ENCODE measurements at places on chromosomes 13 and 19.
A peak's percentile ranks its signal among the peaks of the same experiment; 100 is the strongest.

DNA sequence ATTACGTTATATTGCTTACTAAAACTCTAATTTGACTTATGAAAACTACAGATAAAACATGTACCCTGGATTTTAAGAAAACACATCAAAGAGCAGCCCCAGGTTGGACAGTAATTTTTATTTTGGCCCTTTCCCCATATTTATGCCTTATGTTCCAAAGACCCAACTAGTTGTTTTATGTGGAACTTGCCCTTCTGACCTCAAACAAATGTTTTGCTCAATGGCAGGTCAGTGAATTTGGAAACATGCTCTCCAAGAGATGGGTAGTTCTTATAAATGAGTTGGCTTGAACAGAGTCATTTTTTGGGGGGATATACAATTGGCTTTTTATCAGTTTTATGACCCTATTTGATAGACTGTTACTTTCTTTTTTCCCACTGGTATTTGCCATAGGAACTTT is 360.0 kb downstream of the HS6ST3 start:
- no peak for DNase-seq

DNA sequence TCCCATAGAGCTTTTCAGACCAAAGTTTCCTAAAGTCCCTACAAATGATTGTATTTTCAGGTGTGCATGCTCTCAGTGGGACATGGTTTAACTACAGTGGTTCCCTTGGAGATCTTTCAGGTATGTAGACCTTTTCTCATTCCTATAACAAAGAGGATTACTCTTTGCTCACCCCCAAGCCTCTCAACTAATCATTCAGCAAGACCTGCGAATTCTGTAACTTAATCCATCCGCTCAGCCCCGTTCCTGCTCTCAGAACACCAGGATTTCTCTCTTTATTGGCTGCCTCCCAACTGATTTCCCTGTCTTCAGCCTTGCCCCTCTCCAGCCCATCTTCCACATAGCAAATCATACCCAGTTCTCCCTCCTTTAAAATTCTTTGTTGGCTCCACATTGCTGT is 253.6 kb downstream of the MTUS2 start:
- no peak for DNase-seq

- no peak for DNase-seq
Observed at GRCh38 chr19:9456018-9456689, 20.8 kb upstream of the ZNF266 start.

GRCh38 chr19:49390131-49390928 is 2.3 kb downstream of the KASH5 start:
- no peak for DNase-seq

- DNase-seq = no peak
Observed at GRCh38 chr19:49398001-49398615, 10.1 kb downstream of the KASH5 start.

DNA sequence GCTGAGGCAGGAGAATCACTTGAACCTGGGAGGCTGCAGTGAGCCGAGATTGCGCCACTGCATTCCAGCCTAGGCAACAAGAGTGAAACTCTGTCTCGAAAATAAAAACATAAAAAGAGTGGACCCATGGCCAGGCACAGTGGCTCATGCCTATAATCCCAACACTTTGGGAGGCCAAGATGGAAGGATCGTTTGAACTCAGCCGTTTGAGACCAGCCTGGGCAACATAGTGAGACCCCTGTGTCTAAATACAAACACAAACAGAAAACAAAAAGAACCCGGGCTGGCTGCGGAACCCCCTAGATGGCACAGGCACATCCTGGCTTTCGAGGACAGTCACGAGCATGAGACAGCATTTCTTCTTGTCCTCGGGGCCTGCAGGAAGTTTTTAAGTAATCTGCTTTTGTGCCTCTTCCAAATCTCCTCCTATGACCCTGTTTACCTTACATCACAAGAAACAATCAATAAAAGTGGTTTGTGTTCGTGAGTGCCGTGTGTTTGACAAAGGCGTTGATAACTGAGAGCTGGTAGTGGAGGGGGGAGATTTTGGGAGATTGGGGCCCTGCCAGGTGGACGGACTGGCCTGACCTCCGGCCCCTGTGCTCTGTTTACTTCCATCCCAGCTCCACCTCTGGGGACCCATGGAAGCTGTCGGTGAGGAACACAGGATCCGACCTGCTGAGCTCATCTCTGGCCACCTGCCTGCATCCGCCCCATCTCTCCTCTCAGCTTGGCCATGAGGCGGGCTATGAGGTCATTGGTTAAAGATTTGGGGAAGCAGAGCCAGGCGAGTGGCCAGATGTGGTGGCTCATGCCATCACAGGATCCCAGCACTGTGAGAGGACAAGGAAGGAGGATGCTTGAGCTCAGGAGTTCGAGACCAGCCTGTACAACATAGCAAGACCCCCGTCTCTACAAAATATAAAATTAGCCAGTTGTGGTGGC is 5.9 kb upstream of the GDF15 start:
- peak; percentile 78 for DNase-seq

DNA sequence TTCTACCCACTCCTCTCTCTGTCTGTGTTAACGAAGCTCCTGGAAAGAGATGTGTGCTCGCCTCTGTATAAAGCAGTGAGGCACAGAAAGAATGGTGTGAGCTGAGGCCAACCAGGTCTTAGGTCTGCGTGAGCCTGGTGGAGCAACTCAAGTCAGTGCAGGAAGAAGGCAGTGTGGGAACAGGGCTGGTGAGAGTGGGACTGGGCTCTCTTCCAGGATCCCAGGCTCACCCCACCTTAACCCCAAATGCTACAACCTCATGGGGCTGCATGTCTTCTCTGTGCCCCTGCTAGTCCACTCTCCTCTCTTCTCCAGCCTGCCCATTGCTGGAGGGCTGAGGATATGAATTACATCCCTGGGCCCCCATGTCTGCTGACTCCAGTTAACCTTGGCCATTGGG is 127.4 kb downstream of the DCT start:
- DNase-seq = peak; percentile 50

- no peak for DNase-seq
Observed at GRCh38 chr19:1411255-1412191, 4.1 kb downstream of the DAZAP1 start.

- no peak for DNase-seq
Observed at GRCh38 chr13:40609972-40610726, 56.3 kb downstream of the FOXO1 start.

GRCh38 chr13:86085890-86086289 is 286.7 kb upstream of the SLITRK6 start:
- no peak for DNase-seq

DNA sequence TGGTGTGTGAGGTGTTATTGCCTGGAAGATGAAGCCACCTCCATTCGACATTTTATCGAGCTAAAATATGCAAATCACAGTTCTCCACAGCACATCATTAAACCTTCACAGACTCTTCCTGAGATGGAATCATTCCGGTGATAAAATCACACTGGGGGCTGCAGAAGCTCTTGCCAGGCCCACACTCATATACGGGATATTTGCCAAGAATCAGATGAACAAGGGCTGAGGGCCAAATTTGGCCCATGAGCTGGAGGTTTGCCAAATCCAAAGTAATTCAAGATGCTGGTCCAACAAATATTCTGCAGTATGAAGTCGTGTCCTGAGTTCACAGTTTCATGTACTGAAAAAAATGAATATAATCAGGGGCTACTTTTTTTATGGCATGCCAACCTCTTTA is 16.7 kb upstream of the RXFP2 start:
- peak; percentile 69 for DNase-seq

GRCh38 chr19:34598217-34599155 is 78.5 kb downstream of the SCGB2B2 start:
- DNase-seq = no peak

DNA sequence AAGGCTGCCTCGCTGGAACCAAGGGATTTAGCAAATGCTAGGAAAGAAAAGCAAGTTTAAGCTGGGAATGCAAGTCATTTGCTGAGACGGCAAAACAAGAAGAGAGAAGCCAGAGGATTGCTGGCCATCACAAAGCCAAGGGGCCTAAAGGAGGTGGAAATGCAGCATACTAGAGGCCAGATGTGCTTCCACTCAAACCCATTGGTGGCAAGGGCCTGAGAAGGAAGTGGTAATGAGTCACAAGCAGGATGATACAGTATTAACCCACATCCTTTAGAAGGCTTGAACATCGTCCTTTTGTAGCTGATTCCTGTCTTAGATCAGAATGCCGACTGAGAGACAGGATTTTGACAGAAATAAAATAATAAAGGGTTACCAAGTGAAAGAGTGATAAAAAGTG is 68.2 kb downstream of the ITGBL1 start:
- peak; percentile 86 for DNase-seq

GRCh38 chr13:92807353-92807752 is 419.3 kb upstream of the GPC6 start:
- peak; percentile 34 for DNase-seq

GRCh38 chr13:93248627-93249047 is 22.0 kb downstream of the GPC6 start:
- DNase-seq = peak; percentile 64

DNA sequence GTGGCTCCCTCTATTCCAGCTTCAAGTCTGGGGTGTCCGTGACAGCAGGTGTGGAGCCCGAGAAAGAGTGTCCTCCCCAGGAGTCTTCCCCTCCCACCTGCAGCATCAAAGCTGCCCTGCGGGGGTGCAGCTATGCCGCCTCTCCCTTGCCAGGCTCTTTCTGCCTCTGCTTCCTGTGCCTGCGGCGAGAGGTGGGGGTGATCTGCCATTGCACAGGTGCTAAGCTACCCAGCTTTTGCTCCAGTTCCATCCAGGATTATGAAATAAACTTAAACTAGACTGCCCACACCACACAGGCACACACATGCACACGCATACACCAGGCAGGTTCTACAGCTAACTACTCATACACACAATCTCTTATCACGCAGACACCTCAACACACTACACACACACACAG is 104.7 kb upstream of the CLDN10 start:
- DNase-seq = no peak

DNA sequence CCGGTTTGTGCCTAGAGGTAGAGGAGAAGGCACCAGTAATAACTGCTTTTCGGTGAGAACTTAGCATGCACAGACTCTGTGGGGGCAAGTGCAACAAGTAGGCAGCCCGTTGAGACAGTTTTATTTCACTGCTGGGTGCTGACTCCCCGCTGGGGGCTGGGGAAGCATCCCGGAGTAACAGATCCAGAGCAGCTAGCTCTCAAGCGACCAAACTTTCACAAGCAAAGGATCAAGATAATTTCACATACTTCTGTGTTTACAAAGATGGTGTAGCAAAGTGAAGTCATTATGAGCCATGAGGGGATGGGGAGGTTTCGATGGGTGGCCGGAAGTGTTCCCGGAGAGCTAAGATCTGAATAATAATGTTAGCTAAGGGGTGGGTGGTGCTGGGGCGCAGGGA is 2.8 kb downstream of the NACC1 start:
- peak; percentile 39 for DNase-seq

GRCh38 chr13:46173656-46174055 is 8.3 kb downstream of the LCP1 start:
- DNase-seq = no peak

- DNase-seq = peak; percentile 53
Observed at GRCh38 chr13:85586422-85586831, 212.8 kb downstream of the SLITRK6 start.

DNA sequence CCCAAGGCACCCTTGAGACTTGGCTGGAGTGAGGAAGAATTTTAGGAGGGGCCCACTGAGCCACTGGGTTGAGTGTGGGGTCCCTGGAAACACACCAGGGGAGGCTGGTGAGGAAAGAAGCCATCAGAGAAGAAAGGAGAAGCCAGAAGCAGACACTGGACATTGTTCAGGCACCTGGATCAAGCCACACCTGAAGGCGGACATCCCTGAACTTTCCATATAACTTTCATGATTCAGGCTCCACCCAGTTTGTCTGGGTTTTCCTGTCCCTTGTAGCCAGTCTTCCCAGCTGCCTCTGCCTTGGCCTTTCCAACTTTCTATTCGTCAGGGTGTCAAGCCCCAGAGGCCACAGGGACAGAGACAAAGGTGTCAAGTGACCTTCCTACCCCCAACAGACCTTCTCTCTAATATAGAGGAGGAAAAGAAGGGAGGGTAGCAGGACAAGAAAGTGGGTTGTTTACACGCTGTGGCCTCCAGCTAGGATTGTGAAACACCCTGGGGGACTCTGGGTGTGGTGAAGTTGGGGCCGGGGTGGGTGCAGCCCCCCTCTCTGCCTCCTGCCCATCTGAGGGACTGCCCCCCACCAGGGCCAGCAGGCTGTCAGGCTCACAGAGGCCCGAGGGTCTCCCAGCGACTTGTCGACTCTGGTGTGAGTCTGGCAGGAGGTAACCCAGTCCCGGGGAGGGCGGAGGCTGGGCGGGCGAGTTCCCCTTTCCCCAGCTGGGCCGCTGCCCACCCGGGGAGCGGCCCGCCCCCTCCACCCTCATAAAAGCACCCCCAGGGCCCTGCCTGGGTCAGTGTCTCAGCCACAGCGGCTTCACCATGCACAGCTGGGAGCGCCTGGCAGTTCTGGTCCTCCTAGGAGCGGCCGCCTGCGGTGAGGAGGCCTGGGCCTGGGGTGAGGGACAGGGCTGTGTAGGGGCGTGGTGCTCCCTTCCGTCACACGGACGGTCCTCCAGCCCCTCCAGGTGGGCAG is at the start of gene CFD:
Gene CFD, plus strand, starts transcription at position 797 of the 976 bp plus-strand sequence. Its CDS starts 26 bp downstream, at position 823.
- DNase-seq = no peak

GRCh38 chr19:29967623-29968022 is 25.6 kb downstream of the URI1 start:
- DNase-seq = peak; percentile 6

- DNase-seq = no peak
Observed at GRCh38 chr13:84136582-84136981, 254.3 kb upstream of the SLITRK1 start.

DNA sequence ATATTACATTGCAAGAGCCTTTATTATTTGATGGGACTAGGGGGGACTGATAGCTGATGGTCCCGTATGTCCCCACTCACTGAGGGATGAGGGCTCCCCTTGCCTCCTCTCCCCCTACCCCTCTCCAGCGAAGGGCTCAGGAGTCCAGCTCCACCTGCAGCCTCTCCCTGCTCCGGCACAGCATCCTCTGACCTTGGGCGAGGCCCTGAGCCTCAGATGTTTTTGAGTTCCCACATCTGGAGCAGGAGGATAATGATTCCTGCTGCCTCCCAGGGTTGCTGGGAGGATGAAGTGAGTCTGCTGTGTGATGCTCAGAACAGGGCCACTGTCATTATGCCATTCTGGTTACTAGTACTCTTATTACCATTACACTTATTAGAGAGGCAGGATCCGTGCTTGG is 15.0 kb downstream of the PAK4 start:
- DNase-seq = no peak

- no peak for DNase-seq
Observed at GRCh38 chr13:20465218-20465879, 60.3 kb downstream of the CRYL1 start.

DNA sequence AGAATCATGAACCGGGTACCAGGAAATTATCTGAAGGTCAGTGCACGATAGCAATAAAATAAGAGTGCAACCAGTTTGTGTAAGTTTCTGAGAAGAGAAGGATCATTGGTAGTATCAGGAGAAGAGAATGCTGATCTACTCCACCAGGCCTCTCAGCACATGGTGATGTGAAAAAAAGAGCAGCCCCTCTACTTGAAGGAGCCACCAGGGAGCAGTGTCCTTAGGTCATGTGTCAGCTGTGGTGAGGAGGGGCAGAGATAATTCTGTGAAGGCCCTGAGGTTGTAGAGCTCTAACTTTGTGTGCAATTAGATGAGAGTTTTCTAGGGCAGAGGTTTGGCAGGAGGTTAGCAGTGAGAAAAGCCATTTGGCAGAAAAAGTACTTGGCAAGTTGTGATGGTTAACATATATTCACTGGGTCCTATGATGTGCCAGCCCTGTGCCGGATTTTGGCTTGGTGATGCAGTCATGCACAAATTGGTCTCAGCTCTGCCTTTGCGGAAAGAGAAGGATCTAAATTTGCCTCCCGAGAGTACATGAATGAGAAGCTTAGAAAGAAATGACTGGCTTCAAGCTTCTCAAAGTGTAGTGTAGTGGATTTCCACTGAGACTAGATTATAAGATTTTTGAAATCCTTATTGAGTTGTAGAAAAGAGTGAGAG is 19.2 kb upstream of the ZC3H13 start:
- no peak for DNase-seq

GRCh38 chr13:58906329-58907007 is 1257.3 kb downstream of the DIAPH3 start:
- DNase-seq = no peak
